T-helper 2 cell treated with Interferon-gamma antibody and Interleukin-4, amounts not matched to agents 5 μg/mL and 100 μg/mL, for 36 hours (primary cell): ENCODE measurements at places on chromosomes 12 and 14.

GRCh38 chr12:67589078-67589477 lies 59.5 kb upstream of the DYRK2 start:
- DNase-seq = no peak

DNA sequence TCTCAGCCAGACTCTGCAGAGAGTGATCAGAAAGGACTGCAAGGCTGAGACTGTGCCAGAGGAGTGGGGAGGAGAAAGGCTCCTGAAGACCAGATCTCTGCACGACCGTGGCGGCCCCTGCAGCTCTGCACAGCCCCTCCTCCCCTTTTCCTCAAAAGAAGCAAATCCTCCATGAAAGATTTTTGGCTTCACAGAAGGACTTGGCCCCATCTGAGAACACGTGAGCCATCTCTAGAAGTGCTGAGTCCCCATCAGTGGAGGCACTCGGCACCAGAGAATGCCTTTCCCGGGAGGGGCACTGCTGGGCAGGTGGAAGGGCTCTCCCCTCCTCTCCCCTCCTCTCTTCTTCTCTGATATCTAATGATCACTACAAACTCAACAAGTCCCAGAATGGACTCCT lies 6.8 kb downstream of the FIGNL2 start:
- DNase-seq = no peak

DNA sequence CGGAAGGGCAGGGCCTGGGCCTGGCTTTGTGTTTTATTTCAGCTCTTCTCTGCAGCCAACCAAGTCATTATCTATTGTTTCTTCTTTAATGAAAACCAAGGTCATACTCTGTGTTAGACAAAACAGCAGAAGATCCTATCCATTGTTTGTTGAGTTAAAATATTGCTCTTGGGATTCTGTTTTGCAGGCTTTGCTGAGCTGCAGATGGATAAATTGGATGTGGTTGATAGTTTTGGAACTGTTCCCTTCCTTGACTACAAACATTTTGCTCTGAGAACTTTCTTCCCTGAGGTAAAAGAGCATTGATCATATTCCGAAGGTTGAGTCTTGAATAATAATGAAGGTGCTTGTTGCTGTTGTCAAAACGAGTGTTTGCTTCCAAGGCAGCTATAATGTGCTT lies 106.6 kb downstream of the PLXNC1 start:
- no peak for DNase-seq

DNA sequence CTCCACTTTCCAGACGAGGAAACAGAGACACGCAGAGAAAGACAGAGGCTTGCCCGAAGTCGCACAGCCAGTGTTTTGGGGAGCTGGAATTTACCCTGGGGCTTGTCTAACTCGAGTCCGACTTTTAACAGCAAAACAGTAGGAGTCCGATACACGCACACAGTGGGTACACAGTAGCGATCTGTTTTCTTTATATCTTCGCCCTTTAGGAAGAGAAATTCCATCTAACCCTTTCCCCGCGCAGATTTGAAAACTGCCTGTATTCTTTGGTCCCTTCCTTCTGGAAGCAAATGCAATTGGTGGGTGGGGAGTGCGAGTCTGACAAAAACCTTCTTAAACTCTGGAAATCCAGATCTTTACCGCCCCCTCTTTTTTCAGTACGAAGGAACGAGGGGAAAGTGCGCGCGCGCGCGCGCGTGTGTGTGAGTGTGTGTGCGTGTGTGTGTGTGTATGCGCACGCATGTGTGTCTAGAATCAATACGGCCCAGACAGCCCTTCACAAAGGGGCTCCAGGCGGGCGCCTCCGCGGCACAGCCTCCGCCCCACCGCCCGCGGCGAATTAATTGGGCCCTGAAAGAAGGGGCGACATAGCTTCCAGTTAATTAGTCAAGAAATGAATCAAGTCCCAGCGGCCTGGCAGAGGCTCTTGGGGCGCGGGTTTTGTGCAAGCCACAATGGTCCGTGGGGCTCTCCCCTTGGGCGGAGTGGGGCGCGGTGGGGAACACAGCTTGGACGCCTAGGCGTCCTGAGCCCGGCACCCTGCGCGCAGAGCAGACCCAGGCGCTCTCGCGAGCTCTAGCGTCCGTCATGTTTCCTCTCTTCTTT lies 14.0 kb upstream of the TBX3 start:
- no peak for DNase-seq

- DNase-seq = no peak
These were observed at the start of gene NR1H4 for GRCh38 chr12:100473716-100474150. Gene NR1H4 (plus strand): TSS chr12:100473866. CDS start chr12:100493324, 19,458 bp downstream.

- DNase-seq = peak; percentile 39
These were observed 935 bp upstream of the CRIP1 start for GRCh38 chr14:105485739-105486162.

- no peak for DNase-seq
These were observed 41.7 kb downstream of the TSPAN19 start for GRCh38 chr12:84994426-84994825.

GRCh38 chr12:52772188-52772587 lies 5.0 kb downstream of the KRT76 start:
- no peak for DNase-seq

GRCh38 chr14:64952598-64953309 lies 10.2 kb upstream of the GPX2 start:
- no peak for DNase-seq

- no peak for DNase-seq
These were observed 17.9 kb upstream of the CLEC7A start for GRCh38 chr12:10147714-10148403.

DNA sequence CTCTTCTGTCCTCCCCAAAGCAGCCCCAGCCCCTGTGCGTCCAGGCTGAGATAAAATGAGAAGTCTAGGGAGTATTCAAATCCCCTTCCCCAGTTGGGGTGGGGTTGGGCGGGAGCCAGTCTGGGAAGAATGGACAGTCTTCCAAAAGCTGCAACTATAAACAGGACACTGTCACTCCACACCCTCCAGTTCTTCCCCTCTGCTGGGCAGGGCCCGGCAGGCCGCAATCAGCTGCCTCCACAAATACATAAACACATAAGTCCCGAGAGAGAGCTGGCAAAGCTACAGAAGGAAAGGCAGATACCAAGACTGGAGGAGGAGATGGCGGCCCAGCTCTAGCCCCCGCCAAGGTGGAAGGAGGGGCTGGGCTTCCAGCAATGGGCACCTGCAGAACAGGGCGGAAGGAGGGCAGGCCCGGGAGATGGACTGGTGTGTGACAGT lies 12.7 kb downstream of the LTBP2 start:
- DNase-seq = no peak

DNA sequence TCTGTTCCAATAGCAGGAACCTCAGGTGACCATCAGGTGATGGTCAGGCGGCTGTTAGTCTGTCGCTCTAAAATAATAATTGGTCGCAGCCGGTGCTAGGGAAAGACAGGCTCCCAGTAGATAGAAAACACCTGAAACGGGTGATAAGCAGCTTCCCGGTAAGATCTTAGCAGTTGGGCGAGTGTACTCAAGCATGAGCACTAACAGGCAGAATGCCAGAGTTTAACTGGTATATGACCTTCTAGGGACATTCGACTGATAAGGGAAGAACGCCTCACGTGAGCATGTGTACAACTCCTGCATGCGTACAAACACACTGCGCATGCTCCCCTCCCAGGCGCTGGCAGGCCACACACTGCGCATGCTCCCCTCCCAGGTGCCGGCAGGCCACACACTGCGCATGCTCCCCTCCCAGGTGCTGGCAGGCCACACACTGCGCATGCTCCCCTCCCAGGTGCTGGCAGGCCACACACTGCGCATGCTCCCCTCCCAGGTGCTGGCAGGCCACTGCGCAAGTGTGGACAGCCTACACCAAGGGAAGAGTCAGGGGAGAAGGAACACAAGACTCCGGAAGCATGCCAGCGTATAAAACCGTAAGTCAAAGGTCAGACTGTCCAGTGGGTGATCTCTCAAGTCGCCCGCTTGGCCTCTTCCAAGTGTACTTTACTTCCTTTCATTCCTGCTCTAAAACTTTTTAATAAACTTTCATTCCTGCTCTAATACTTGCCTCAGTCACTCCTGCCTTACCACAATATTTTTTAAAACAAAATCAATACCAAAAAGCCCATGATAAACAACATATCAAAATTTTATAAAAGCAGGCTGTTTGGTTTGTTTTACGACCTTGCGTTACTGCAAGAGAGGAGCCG lies 24.5 kb downstream of the GPRC5D start:
- DNase-seq = peak; percentile 16

- DNase-seq = peak; percentile 85
These were observed 48.8 kb downstream of the SLC38A1 start for GRCh38 chr12:46219877-46220655.

- DNase-seq = no peak
These were observed 1324.7 kb downstream of the AACS start for GRCh38 chr12:126389961-126390360.

GRCh38 chr14:20622816-20623291 lies 18.6 kb downstream of the OR6S1 start:
- no peak for DNase-seq

GRCh38 chr14:77076113-77076631 lies 21.9 kb upstream of the CIPC start:
- no peak for DNase-seq

- DNase-seq = no peak
These were observed 2.4 kb downstream of the VSX2 start for GRCh38 chr14:74241652-74242017.

GRCh38 chr12:100138048-100138802 lies 4.4 kb downstream of the BLTP3B start:
- DNase-seq = no peak

DNA sequence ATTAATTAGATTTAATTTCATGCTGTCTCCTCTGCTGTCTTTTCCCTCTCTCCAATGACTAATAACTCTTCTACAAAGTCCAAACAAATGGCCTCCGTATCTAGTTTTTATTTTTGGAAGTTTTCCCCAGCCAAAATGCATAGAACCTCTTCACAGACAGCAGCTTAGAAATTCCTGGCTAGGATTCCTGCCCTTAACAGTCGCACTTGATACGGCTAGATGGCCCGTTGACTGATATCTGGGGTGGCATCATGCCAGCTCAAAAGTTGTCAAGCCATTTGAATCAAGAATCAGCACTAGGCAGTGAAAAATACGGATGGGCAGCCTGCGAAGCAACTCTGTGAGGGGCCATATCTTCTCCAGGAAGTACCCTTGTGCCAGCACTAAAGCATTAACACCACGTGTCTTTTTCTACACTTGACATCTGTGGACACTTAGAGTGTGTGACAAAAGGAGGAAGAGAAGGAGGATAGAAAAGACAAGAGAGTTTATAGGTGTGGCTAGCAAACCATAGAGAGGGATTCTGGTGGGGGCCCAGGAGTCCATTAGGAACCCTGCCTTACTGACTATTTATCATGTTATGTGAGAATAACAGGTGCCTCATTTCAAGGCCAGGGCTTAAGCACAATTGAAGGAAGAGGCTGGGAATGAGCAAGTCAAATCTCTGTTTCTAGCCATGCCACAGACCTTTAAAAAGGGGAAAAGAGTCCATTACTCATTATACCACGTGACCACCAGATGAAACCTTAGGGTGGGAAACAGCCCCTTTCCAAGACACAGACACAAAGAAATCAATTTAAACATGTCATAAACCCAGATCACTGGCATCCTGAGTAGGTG lies 39.2 kb upstream of the KRR1 start:
- DNase-seq = no peak

DNA sequence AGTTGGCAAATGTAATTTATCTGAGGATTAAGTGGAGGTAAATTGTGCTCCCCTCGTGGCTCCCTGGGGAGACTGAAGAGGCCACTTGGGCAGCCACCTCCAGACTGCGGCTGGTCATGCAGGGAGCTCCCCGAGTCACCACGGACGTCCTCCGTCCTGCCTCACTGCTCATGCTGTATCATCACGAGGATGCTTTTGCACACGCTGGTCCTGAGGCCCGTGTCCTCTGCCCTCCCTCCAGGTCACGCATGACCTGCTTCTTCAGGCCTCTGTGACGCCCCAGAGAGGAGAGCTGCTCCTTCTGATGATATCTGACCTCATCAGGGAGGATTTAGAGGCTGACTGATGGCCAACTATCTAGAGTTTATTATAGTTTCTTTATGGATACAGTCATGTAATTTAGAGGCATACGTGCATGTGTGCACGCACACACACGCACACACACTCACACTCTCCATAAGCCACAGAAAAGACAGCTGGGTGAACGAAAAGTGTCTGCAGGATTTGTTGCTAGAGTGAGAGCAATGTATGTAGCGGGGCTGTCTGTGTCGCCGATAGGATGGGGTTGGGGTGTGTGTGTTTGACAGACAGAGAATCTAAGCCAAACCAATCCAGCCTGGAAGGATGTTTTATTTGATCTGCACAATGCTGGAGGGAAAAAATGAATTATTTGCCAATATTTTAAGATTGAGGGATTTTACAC lies 160.0 kb downstream of the ADGRD1 start:
- no peak for DNase-seq

DNA sequence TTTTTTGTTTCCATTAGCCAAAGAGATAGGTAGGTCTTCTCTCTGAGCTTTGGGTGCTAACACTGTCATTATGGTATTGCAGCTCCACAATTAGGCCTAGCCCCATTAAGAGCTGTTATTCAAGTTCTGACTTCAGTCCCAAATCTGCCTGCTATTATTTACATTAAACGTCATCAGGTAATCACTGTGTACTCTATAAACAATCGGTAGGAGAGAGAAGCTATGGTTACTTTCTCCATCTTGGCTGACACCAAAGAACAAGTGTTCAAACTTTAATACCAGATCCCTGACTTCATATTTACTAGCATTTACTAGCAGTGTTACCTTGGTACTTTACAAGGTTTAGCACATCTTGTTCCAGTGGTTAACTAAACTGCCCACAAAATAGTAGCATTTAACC lies 305.1 kb upstream of the GARIN2 start:
- no peak for DNase-seq

- DNase-seq = no peak
These were observed 82.9 kb upstream of the CLMN start for GRCh38 chr14:95402578-95402977.

DNA sequence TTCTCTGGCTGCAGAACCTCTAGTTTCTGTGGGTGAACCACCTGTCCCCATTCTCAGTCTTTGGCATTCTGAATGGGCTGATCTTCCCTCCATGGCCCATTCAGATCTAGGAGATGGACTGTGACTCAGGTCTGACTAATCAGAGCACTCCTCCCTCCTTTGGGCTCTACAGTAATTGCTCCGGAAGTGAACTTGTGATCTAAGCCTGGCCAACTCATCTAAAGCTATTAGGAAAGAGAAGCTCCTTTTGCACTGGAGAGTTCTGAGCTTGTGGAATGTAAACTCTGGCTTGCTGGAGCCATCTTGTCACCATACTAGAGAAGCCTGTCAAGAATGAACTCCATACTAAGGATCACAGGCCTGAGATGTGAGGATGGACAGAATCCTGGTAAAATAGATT lies 168.2 kb downstream of the SUDS3 start:
- DNase-seq = no peak

- DNase-seq = no peak
These were observed 81.9 kb downstream of the FAR2 start for GRCh38 chr12:29230800-29231560.

GRCh38 chr12:22812531-22812930 lies 187.6 kb downstream of the ETNK1 start:
- no peak for DNase-seq

GRCh38 chr14:94081386-94081820 lies 293 bp downstream of the IFI27L1 start:
- no peak for DNase-seq

DNA sequence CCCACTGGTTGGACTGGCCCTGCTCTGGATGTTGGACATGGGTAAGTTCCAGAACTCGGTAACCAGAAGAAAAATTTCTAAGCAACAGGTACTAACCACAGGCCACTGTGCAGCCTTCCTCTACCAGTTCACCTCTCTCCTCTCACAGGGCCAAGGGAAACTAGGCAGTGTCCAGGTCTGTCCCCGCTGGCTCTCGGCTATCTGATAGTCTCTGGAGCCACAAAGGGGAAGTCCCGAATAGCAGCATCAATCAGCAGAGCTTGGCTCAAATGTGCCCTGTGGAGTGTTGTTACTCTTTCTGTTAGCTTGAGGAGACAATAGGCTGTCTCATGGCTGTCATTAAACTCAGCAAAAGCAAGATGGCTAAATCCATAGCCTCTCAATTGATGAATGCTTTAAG lies 73.2 kb downstream of the TSPAN11 start:
- no peak for DNase-seq
